ENCODE measurements at places on chromosomes 12 and 14.

GRCh38 chr12:105331805-105332251, 1.3 kb downstream of the C12orf75 start:
- no peak for DNase-seq

DNA sequence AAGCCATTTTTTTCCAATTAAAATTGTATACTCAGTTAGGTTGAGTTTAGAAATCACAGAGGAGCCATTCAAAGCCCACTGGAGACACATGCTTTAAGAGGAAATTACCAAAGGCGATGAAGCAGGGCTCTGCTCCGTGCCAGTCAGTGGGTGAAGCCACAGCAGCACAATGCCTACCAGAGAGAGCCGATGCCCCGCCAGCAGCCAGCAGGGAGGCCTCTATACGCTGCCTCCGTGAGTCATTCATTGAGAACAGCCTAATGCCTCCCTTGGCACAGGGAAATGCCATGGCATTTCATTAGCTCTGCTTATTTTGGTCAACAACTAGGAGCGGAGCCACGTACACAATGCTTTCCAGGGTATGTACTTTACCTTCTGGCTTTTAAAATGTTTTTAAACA, 197.8 kb upstream of the FRMD6 start:
- DNase-seq: no peak

GRCh38 chr12:63989301-63989845, 144.9 kb downstream of the SRGAP1 start:
- DNase-seq: no peak

DNA sequence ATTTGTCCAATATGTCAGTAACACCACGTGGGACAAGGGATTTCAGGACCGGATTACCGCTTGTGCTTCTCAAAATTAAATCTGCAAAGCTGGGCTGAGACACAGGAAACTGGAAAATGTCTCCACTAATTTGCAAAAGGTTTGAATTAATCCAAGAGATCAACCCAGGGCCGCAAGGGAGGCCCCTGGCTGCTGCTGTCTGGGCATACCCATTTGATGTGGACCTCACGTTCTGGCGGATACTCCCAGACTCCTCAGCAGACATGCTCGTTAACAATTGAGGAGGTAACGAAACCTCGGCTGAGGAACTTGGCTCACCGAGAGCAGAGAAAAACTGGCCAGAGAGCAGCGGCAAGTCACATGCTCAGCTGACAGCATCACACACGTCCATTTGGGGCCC, 180.6 kb downstream of the SLC15A4 start:
- no peak for DNase-seq

- DNase-seq: no peak
Measured at GRCh38 chr12:43551279-43551970, 578 bp downstream of the ADAMTS20 start.

DNA sequence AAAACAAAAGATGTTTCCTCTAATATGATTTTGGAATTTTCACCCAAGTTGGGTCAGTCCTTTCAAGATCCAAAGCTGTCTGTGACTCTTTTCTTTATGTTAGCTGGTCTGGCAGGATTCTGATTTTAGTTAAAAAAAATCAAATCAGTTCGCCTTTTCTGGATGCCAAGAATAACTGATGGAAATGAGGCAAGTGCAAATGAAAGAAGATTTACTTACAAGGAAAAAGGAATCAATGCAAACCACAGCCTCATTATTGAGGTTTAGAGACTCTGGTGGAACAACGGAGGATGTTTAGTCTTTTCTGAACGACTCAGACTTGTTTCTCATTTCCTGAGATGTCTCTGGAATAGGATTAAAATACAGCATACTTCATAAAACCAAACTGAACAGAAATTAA, 117.0 kb upstream of the DYRK2 start:
- no peak for DNase-seq

DNA sequence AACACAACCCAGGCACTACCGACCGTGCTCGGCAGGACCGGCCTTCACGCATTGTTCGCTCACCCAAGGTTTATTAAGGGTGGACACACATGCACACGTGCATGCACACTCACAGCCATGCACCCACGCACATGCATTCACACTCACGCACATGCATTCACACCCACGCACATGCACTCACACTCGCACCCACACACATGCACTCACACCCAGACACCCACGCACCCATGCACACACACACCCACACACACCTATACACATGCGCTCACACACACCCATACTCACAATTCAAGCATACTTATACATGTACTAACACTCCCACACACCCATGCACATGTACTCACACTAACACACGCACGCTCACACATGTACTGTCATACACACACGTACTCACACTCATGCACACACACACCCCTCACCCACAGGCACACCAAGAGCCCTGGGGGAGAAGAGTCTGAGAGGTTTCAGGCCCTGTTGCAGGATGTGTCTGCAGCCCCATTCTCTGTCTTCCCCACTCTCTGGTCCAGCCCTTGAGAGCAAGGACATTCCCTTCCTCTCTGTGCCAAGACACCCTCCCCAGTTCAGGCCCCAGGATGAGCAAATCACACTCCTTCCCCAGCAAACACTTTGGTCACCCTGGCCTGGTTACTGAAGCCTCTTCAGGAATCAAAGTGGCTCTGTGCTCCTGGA, 49.4 kb upstream of the BCL11B start:
- no peak for DNase-seq

DNA sequence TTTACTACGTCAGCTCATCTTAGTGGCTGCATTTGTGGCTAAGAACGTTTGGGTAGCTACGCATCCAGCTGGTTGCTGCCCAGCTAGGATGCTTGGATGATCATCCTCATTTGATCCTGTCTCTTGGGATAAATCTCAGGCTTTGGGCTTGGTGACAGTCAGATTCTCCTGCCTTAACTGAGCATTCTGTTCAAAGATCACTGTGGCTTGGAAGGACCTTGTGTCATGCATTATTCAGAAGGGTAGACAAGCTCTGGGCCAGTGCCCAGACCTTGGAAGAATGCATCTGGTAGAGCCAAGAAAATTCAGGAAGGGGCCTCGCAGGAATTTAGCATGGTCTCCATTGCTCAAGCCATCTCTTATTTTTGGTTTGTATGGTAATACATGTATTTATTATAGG, 188.4 kb downstream of the NRXN3 start:
- DNase-seq: no peak

Data from CD4-positive, CD25-positive, alpha-beta regulatory T cell (primary cell).